Pons (tissue), 1 donor: ENCODE measurements at places on chromosomes 4 and X.

DNA sequence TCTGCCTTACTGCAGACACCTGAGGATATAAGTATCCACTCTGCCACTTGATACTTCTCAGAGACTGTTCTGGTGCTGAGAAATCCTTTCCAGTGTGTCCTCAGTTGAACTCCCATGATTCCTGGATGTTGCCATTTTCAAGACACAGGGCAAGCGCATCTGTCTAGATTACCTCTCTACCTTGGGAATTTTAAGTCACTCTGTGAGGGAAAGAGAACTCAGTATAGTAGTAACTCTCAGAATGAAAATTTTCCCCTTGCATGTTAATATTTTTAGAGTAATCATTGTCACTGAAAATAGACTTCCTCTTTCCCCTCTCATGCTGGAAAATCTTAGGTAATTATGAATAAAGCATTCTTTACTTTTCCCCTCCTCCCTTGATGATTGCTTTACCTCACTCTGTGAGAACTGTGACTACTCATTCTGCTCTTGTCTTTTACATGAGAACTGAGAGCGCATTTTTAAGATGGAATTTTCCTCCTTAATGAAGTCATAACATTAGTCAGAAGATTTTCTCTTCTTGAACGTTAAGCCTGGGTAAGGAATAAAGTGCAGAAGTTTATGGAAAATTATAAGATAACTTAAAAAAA is 45.0 kb downstream of the TET2 start:
- peak; percentile 22 for DNase-seq

DNA sequence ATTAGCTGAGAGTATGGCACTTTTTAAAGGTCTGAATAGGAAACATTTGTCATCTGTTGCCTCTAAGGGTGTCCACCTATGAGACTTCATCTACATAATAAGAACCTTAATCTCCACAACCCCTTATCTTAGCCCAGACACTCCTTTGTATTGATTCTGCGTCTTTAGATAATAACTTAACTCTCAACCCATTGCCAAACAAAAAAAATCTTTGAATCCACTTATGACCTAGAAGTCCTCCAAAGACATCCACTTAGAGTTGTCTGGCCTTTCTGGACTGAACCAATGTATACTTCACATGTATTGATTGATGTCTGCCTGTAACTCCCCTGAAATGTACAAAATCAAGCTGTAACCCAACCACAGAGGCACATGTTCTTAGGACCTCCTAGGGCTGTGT is 66.0 kb upstream of the CHRNA9 start:
- no peak for DNase-seq

- DNase-seq = no peak
These were observed 173.9 kb downstream of the GRIA3 start for GRCh38 chrX:123357941-123358340.

DNA sequence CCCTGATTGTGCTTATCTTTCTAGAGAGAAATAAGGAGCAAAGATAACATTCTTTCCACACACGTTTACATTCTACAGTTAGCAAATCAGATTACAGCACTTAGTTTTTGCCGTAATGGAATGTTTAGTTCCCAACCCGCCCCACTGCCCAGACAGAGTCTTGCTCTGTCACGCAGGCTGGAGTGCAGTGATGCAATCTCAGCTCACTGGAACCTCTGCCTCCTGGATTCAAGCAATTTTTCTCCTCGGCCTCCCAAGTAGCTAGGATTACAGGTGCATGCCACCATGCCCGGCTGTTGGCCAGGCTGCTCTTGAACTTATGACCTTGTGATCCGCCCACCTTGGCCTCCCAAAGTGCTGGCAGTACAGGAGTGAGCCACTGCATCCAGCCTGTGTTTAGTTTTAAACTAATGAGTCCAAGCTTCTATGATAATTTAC is 8.4 kb upstream of the PRPS1 start:
- no peak for DNase-seq

- no peak for DNase-seq
These were observed 517.1 kb downstream of the PCDH7 start for GRCh38 chr4:31237233-31237632.

DNA sequence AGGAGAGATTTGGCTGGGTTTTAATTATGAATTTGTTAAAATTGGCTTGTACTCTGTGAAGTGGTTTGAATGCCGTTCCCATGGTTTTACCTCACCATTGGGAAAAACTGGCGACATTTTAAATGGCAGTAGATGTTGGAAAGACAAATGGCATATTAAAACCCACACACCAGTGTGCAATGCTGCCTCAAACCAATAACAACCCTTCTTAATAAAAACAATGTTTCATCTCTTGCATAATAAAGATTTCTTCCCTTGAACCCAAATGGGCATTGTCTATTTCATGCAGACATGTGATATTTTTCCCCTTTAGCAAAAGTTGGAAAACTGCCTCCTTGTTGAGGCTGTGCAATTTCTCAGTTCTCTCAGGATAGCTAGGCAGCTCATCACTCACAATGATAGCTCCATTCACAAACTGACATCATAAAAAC is 33.7 kb downstream of the GABRB1 start:
- DNase-seq = peak; percentile 79

GRCh38 chr4:8283161-8283560 is 13.6 kb downstream of the HTRA3 start:
- DNase-seq = no peak

GRCh38 chrX:84187533-84188319 is at the start of gene RPS6KA6:
Gene RPS6KA6 (minus strand): TSS chrX:84188199. CDS start chrX:84187899, 300 bp downstream.
- no peak for DNase-seq

- DNase-seq = no peak
These were observed 247.8 kb downstream of the SH2D1A start for GRCh38 chrX:124594017-124594651.

DNA sequence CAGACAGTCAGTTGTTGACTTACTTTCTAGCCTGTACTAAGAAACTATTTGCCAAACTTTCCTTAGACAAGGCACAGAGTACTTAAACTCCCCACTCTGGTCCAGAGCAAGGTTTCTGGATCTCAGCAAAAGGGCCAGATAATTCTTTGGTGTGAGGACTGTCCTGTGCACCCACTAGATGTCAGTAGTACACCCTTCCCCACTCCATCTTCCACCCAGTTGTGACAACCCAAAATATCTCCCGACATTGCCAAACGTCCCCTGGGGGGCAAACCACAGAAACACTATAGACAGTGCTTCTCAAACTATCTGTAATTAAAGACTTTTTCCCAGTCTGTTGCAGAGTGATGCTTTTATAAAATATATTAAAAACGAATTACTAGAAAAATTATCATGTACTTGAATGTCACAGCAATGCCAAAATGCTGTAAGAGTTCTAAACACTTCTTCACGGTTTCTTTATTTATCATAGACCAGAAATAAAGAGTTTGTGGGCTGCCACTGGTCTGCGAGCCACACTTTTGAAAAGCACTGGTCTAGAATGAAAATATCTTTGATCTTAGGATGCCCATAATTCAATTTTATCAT is 203.5 kb downstream of the PRDM5 start:
- DNase-seq = peak; percentile 45

- no peak for DNase-seq
These were observed 247.0 kb downstream of the BANK1 start for GRCh38 chr4:102037566-102037965.

DNA sequence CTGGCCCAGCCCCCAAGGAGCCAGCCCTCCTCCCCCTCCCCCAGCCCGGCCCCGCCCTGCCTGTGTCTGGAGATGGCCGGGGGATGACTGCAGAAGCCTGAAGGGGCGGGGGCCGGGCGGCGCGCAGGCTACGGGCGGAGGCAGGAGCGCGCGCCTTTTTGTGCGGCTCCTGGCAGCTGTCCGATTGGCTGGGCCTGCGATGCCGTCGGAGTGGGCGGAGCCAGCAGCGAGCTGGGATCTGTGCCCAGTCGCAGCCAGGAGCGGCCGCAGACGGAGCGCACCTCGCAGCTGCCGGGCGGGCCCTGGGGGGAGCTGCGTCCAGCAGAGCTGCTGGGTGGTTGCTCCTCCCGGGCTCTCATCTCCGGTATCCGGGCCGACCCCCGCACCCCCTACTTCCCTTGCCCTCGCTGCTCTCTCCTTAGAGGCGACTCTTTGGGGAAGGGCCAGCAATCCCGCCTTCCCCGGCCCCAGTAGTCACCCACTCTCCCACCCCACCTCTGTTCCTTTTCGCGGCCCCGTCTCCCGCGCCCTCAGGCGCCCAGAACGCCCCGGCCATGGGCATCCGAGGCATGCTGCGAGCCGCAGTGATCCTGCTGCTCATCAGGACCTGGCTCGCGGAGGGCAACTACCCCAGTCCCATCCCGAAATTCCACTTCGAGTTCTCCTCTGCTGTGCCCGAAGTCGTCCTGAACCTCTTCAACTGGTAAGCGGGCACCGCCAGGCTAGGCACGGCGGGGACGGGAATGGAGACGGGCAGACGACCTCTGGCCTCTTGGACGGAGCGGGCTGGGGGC is at the start of gene GABRQ:
Gene GABRQ (plus strand): TSS at position 247 of the 794 bp plus-strand sequence. CDS start 308 bp downstream, at position 555.
- DNase-seq = no peak

GRCh38 chr4:25890571-25891485 is 23.2 kb upstream of the SMIM20 start:
- peak; percentile 8 for DNase-seq

DNA sequence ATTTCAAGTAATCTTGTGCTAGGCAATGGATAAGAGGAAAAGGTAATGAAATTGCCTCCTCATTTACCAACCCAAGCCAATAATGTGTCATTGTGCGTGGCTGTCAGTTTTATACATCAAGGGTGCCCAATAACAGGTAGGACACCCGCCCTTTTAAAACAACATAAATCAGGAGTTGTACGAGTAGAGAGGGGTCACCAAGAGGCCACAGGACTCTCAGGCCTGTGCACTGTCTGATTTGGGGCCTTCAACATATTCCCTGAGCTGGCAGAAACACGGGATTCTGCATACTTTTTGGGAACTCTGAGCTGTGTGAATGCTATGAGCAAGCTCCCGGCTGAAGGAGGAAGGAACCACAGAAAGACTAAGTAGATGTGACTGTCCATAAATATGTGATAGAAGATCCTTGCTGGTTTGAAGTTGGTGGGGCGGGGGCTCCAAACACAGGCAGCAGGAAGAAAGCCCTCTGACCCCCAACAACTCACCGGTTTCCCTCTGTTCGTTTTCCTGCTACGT is 82.7 kb upstream of the MAML3 start:
- no peak for DNase-seq

GRCh38 chrX:42131856-42132255 is 208.5 kb upstream of the CASK start:
- no peak for DNase-seq

- no peak for DNase-seq
These were observed 17.6 kb downstream of the OTUD6A start for GRCh38 chrX:70079870-70080269.

GRCh38 chr4:87239821-87240220 is 19.4 kb upstream of the KLHL8 start:
- DNase-seq = no peak

DNA sequence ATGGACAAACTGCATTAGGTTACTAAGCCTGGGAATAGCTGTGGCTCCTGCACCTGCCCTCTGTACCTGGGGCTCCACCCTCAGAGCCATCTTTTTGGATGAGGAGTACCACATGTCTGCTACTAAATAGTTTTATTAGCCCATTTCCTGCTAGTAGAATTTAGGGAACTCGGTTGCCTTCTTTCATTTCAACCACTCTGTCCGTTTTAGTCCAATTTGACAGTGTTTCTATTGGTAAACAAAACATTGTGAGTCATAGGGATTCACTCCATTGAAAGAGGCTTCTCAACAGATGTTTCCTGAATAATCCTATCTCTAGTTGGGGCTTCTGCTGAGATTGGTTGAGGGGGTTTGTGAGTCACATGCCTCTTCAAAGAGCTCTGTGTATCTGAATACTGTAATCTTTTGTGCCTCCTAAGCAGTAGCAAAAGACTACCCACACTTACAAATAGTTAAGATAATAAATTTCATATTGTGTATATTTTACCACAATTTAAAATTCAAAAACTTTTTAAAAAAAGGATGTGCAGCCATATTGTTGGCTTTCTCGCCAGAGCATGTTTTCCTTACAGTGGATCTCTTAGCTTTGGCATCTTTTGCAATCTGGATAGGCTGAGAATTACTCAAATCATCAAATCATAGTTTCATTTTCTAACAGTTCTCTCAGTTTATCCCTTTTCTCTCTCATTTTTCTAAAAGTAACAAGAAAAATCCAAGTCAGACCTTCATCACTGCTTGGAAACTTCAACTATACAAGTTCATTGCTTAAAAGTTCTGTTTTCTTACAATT is 9.9 kb downstream of the FAM200B start:
- DNase-seq = peak; percentile 67

DNA sequence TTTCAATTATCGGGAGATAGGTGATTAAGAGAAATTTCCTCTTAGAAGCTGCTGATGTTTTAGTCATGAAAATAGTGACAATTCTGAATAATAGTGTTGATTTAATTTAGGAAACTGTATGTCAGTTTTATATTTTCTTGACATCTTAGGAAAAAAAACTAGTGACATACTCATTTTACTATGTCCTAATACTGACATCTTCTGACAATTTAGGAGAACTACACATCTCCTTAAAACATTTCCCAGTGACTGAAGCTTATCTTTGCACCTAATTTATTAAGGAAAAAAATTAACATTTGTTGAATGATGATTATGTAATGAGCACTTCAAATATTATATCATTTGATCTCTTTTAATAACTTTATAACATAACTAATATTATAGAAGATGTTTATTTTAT is 42.0 kb upstream of the RBMXL3 start:
- DNase-seq = no peak

GRCh38 chr4:15349531-15349935 is 78.3 kb upstream of the C1QTNF7 start:
- DNase-seq = no peak

DNA sequence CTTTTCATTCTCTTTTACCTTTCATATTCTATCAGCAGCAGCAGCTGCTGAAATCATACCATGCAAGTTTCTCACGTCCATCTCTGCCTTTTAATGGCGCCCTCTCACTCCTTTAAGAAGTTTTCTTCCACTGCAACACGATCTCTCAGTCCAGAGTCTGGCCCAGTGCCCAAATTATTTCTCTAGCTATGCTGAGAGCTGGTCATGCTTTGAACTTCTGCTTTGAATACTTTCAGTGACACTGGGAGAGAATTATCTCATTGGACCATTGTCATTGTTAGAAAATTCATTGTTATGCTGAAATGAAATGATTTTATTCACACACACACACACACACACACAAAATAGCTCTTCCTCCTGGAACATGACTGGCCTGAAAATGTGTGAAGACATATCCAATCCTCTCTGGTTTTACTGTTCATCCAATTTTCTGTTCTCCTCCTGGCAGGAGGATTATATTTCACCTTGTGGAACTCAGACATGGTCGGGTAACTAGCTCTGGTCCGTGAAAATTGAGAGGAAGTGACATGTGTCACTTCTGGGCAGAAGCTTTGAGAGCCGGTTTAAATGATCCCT is 1.3 kb upstream of the PDHA1 start:
- peak; percentile 23 for DNase-seq

DNA sequence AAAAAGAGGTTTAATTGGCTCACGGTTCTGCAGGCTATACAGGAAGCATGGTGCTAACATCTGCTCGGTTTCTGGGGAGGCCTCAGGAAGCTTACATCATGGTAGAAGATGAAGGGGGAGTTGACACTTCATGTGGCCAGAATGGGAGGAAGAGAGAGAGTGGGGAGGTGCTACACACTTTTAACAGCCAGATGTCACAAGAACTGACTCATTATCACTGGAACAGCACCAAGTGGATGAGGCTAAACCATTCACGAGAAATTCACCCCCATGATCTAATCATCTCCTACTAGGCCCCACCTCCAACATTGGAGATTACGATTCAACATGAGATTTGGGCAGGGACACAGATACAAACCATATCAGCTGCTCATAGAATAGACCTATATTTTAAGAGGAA is 255.8 kb downstream of the OPHN1 start:
- DNase-seq = no peak

- DNase-seq = no peak
These were observed 1.6 kb downstream of the HPGD start for GRCh38 chr4:174520660-174521059.
